IPS DF 19.7 (cell line): ENCODE measurements at places on chromosomes 3 and 15.
A peak's percentile ranks its signal among the peaks of the same experiment; 100 is the strongest.

GRCh38 chr15:68576235-68576892 lies 2.4 kb upstream of the CORO2B start:
- no peak for DNase-seq

DNA sequence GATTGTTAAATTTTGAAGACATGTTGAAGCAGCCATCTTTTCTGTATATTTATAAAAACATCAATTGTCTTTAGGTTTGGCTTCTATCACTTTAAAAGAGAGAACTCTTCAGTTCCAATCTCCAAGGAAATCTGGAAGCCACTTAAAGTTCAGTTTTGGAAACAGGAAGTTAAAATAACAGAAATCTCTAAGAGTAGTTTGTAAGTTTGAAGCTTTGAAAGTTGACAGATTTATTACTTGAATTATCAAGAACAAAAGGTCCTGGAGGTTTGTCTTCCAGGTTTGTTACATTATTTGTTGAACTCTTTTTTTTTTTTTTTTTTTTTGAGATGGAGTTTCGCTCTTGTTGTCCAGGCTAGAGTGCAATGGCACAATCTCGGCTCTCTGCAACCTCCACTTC lies 30.0 kb downstream of the RNF111 start:
- DNase-seq = no peak

GRCh38 chr3:102670986-102671385 lies 236.2 kb downstream of the ZPLD1 start:
- DNase-seq = no peak

GRCh38 chr3:194256040-194256945 lies 94.8 kb downstream of the CPN2 start:
- DNase-seq = no peak

DNA sequence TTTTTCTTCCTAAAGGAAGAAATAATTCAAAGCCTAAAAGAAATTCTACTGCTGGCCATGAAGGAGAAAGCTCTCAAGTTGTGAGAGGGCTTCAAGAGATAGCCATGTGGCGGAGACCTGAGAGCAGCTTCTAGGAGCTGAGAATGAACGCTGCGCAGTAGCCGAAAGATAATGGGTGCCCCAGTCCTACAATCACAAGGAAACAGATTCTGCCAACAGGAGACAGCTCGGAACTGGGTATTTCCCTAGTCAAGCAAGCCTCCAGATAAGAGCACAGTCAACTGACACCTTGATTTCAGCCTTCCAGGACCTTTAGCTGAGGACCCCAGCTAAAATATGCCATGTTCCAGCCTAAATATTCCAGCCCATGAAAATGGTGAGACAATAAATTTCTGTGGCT lies 824.1 kb downstream of the FHIT start:
- DNase-seq = no peak

DNA sequence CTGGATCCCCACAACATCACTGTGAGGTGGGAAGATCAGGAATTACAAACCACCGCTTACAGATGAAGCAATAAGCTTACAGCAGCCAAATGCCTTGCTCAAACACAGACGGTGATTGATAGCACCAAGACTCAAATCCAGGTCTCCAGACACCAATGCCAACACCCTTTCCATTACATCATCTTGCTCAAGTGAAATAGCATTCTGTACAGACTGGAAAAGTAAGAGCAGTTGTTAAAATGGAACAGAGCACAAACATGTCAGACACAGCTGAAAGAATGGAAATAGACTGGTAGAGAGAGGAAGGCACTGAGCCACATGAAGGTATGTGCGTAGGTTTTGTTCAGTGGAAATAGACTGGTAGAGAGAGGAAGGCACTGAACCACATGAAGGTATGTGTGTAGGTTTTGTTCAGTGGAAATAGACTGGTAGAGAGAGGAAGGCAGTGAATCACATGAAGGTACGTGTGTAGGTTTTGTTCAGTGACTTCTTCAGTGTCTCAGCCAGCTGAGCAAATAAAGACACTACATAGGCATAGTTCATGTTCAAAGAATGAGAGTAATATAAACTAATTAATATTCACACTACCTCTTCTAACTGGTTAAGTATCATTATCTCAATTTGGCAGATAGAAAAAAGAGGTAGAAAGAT lies 15.6 kb downstream of the CLDN1 start:
- no peak for DNase-seq

DNA sequence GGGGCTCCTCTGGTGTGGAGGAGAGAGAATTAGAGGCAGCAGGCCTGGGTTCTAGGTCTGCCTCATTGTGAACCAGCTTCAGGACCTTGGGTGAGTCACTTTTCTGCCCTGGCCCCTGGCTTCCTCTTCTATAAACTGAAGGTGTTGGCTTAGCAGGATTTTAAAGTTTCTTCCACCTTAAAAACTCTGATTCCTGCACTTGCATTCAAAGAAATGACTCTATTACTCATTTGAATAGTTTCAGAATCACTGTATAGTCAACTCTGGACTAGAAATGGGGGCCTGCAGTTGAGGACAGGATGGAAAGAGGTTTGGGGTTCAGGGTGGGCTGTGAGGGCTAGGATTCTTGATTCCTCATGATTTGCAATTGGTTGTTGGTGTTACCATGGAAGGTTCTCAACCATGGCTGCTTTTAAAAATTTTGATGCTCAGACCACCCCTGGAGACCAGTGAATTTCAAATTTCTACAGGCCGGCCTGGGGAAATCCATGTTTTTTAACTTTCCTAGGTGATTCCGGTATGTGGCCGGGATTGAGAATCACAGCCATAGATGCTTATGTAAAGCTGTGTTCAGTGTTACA lies 19.9 kb downstream of the SMAD3 start:
- DNase-seq = no peak

- DNase-seq = no peak
Measured at GRCh38 chr3:170410428-170411029, 8.1 kb upstream of the CLDN11 start.

- DNase-seq = no peak
Measured at GRCh38 chr3:27971600-27971999, 249.5 kb upstream of the EOMES start.

GRCh38 chr3:146156666-146157314 lies 4.2 kb downstream of the PLOD2 start:
- no peak for DNase-seq

- DNase-seq = no peak
Measured at GRCh38 chr3:130621824-130622223, 104.8 kb downstream of the COL6A6 start.

DNA sequence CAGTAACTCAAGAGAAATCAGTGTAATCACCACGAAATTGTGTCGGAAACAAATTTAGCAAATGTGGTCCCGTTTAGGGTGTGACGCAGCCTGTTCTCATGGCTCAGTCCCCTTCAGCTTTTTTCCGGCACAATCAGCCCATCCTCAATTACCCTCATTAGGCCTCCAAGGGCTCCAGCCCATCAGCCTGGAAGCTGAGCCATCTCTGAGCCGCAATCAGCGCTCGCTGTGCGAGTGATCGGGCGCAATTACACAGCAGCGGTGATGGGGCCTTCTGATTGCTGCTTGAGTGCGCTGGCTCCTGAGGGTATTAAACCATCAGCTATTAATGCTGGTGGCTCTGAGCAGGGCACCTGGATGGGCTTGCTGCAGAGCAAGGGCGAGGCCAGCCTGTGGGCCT lies 55.6 kb downstream of the PLXNA1 start:
- no peak for DNase-seq

DNA sequence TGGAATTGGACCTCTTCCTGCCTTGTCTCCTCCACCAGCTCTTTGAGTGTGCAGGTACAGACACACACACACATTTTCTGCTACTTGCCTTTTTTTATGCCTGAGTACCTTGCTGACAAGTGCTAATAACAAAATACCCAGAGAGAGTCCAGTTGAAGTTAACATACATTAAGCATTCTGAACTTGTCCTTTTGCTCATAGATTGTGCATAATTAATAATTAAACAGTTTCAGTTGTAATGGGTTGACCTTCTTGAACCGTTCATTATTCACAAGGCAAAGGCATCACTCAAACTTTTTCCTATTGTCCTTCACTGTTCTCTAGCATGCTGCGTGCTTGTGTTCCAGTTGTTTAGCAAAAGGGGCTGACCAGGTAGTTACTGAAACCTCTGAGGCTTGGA lies 59.6 kb upstream of the SKOR1 start:
- DNase-seq = no peak

DNA sequence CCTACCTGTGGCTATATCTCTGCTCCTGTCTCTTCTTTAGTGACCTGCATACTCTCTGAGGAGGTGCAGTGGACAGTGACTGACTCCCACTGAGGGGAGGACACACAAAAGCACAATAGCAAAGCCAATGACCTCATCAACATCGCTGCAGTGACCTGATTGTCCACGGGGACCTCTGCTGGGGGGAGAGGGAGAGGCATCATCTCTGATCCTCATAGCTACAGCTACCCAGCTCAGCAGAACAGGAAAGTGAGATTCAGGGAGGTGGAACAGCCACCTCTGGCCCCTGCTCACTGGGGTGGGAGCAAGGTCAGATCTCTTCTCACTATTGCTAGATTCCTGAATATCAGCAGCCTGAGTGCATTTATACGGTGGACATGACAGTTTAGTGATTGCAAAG lies 179.2 kb downstream of the ATP10A start:
- DNase-seq = no peak

GRCh38 chr15:36917411-36918267 lies 182.7 kb downstream of the MEIS2 start:
- DNase-seq = no peak

DNA sequence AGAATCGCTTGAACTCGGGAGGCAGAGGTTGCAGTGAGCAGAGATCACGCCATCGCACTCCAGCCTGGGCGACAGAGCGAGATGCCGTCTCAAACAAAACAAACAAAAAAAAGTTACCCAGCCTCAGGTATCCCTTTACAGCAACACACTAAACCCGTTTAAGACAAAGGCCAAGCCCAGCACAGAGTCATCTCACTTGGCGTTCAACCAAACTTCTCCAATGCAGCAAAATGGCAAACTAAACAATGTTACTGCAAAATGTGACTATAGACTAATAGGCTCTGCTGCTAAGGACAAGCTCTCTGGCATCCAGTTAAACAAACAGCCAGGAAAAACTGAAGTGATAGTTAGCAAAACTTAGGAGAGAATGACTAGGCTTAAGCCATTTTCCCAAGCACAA lies 6.4 kb upstream of the FAM219B start:
- no peak for DNase-seq

DNA sequence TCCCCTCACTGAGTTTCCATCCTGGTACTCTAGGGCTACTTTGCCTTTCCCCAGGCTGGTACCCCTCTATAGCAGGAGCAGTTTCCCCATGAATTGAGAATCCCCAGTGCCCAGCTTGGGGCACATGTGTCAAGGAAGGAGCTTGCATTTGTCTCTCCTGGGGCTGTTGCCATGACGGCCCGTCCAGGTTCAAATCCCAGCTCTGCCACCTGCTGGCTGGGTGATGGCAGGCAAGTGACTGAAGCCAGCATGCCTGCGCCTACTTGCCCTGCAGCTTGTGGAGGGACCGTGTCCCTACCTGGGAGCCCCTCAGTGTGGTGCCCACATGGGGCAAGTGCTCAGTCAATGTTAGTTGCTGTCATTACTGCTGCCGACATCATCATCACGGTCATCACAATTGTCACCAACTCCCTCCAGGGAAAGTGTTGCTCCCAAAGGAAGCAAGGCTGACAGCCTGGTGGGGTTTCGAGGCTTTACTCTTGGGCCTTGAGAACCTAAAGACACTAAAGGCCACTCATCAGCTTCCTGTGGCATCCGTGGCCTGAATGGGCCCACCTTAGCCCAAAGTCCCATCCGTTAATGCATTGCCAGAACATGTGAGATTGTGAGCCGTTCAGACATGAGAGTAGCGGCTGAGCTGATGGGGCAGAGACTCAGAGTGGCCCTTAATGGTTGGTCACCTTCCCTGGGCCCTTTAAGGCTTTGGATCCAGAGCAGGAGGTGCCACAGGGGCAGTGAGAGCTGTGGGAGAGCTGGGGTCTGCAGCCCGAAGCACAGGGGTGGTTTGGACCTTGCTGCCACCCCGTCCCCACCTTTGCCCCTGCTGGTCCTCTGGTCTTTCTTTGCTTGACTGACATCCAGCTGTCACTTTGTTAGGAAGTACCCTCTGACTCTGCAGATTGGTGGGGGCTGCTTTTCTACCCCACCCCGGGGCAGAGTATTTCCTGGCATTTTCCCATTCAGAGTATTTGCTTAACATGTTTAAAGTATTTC lies 144.4 kb downstream of the DNAJB8 start:
- peak; percentile 23 for DNase-seq

GRCh38 chr3:9422712-9423424 lies 25.5 kb downstream of the SETD5 start:
- peak; percentile 25 for DNase-seq

DNA sequence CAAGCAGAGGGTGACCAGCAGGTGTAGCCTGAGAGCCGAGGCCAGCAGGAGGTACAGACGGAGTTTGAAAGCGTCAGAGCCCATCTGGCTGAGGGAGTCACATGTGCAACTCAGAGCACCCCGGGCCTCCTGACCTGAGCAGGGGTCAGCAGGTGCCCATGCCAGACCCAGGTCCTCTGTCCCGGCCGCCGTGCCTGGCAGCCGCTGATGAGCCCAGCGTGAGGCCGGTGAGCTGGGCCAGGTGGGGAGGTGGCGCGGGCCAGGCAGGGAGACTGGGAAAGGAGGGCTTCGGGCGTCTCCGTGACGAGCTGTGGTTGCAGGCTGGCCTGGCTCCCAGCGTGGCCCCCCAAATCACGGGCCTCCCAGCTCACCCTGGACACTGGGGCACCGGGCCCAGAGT lies 130.9 kb downstream of the CHSY1 start:
- DNase-seq = no peak

- no peak for DNase-seq
Measured at GRCh38 chr15:67777773-67778172, 47.5 kb upstream of the SKOR1 start.

DNA sequence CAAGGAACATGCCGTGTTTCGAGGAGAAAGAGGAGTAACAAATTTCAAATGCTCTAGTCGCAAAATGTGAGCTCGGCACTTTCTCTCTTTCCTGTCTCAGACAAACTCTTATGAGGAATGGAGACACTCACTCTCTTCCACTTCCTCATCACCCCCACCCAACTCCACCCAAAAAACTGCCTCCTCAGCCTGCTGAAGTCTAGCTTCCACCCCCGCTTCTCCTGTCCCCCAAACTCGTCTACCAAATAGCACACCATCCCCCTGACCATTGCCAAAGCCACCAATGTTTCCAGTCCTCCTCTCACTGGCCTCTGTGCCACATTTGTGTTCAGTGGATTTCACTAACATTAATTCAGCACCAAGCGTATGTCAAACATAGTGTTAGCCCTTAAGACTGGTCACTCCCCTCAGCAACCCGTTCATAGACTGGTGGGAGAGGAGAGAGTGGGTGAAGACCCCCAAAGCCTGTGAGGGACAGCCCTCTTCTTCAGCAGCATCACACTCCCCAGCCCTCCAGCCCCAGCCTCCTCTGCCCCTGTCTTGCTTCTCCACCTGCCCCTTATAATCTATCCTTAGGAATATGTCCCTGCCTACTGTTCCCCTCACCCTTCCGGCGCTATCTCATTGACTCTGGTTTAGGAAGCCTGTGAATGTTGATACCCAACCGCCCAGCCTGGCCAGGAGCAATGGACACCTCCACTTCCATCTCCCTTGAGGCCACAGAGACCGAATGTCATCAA lies 77.3 kb downstream of the FAM174B start:
- no peak for DNase-seq

- no peak for DNase-seq
Measured at GRCh38 chr3:119950666-119951325, 143.5 kb downstream of the GSK3B start.

GRCh38 chr3:37833302-37834186 lies 28.1 kb upstream of the CTDSPL start:
- DNase-seq = no peak
